KBM-7 (cell line): ENCODE measurements at places on chromosomes 5 and 9.

DNA sequence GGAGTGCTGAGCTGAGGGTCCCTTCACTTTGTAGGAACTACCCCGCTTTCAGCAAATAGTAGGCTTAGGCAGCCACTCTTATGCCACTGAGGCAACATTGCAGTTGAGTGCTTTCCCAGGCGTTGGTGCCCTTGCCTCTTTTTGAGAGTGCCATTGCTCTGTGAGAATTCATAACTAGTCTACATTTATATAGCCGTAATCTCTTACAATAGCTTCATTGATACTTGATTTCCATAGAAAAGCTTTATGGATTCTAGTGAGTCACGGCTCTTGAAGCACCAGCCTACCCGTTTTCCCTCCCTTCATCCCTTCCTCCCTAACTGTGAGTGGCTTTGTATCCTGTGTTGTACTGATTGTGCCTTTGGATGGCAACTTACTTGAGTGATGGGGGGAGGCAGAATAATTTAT, 283.9 kb downstream of the AOPEP start:
- no peak for DNase-seq

DNA sequence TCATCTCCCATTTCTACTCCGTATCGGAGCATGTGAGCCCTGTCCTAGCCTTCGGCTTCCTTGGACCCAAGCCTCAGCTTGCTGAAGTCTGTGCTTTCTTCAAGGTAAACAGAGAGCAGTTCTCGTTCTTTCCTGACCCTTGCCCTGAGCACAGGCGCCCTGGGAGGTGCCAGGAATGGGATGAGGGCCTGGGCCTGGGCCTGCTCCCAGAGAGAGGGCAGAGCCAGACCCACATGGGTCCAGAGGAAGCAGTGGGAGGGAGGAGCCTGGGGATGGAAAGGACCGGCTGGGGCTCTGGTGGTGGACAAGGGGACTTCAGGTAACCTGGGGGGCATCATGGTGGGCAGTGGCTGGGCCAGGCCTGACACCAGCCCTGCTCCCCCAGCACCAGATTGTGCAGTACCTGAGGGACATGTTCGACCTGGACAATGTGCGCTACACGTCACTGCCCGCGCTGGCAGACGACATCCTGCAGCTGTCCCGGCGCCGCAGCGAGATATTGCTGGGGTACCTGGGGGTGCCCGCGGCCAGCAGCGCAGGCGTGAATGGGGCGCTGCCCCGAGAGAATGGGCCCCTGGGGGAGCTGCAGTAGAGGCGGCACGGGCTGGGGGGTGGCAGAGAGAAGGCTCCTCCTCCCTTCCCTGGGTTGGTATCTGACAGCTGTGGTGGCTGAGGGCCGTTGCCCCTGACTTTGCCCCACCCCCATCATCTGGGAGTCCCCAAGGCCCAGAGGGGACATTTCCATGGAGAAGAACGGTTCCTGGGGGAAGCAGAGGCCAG, 10.9 kb upstream of the DOLPP1 start:
- no peak for DNase-seq

- no peak for DNase-seq
Observed at GRCh38 chr9:19451240-19452087, 42.7 kb downstream of the ACER2 start.

GRCh38 chr5:137496919-137497318, 2.2 kb downstream of the SPOCK1 start:
- no peak for DNase-seq

- no peak for DNase-seq
Observed at GRCh38 chr9:121309833-121310425, 42.0 kb downstream of the GSN start.

DNA sequence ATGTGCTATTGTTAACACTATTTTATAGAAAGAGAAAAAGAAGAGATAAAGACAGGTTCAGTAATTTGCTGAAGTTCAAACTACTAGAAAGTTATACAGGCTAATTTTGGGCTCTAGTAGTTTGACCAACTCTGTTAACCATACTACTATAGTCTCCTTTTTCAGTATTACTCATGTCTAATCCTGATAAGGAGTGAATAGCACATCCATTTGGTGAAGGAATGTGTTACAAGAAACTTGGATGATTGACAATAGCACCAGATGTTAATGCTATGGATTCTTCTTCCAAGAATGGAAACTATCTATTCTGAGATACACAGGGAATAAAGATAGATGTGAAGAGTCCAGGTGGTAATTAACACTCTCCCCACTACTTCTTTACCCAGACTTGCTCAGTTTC, 677.3 kb downstream of the PRELID2 start:
- no peak for DNase-seq

GRCh38 chr5:107531308-107531707, 139.4 kb downstream of the EFNA5 start:
- DNase-seq = no peak

- DNase-seq = no peak
Observed at GRCh38 chr5:123645024-123645603, 133.1 kb downstream of the CSNK1G3 start.
